ENCODE measurements at places on chromosomes 13 and 19.

GRCh38 chr13:67519356-67519755 is 289.2 kb upstream of the PCDH9 start:
- no peak for DNase-seq

- DNase-seq: peak; percentile 13
These were observed at the start of gene PEAK3 for GRCh38 chr19:2282062-2282861. Gene PEAK3, minus strand, starts transcription at chr19:2282175. Its CDS starts 1,244 bp downstream, at chr19:2280931.

DNA sequence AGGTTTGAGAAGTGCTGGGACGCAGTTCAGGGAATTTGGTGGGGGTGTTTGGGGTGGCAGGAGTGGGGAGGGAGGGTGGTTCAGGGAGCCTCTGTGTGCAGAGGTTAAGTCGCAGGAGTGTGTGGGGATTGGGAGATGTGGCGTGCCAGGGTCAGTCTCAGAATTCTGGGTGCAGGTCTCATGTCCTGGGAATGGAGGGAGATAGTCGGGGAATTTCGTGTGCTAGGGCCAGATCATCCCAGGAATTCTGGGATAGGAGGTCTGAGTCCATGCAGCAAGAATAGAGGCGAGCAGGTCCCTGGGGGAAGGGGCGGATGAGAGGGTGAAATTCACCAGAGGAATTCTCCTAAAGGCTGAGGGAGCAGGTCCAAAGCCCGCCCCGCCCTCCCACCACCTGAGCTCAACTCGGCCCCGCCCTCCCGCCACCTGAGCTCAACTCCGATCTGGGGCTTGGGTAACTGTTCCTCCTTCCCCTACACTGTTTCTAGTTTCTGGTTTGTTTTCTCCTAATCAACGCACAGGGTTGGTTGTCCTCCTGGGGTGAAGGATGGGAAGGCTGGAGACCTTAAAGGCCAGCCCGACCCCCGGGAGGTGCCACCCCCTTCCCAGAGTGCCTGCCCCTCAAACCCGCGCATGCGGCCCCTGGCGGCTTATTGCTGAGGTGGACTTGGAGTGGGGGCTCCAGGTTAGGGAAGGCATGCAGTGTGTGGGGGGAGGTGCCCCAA is 15.2 kb downstream of the KCNC3 start:
- DNase-seq: no peak

DNA sequence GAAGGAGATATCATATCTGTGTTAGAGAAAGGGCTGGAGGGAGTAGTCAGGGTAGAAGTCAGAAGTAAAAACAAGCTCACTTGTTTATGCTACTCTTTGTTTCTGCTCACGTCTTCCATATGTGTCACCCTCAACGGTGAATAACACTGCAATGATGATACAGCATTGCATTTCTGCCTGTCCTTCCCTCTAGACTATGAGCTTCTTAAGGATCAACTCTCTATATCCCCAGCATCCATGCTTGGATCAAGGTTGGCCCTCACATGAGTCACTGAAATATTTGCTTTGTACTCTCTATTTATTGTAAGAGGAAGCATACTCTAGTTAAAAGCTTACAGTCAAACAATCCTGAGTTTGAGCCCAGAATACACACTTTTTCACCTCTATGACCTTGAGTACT is 406.0 kb downstream of the RFC3 start:
- DNase-seq: no peak

GRCh38 chr19:48992581-48993174 is 431 bp downstream of the GYS1 start:
- no peak for DNase-seq

- DNase-seq: no peak
These were observed 39.5 kb downstream of the RASL11A start for GRCh38 chr13:27309967-27310598.

- no peak for DNase-seq
These were observed 186.2 kb downstream of the FOXO1 start for GRCh38 chr13:40480012-40480914.

DNA sequence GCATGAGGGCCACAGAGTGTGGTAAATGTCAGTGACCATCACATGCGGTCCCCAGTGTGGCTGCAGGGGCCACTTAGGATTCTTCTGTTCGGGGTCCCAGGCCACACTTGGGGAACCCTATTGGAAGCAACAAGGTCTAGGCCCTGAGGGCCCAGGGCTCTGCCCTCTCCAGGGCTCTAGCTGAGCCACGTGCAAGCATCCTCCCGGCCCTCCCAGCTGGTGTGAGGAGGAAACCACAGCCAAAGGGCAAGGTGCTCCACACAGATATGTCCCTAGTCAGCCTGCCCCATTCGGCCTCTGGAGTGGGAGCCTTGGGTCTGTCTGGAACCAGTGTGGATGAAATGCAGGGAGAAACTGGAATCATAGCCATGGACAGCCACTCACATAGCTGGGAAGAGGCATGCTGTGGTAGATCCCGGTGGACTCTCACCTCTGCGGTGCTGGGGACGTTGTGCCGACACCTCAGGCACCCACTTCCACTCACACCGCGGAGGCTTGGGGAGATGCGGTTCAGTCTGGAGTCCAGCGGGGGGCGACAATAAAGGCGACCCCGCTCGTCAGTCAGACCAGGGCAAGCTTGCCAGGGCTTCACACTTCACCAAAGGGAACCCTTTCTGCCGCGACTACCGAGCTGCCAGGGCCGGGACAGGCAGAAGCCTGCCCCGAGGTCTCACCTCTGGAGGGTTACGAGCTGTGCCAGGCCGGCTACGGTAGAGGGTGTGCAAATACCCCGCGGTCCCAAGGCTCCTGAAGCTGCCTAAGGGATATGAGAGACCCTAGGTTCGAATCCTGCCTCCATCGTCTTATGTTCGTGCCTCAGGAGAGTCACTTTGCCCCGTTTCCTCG is 4.3 kb upstream of the ZNF497 start:
- DNase-seq: no peak

GRCh38 chr13:102317593-102317992 is 84.3 kb downstream of the FGF14 start:
- DNase-seq: peak; percentile 27

DNA sequence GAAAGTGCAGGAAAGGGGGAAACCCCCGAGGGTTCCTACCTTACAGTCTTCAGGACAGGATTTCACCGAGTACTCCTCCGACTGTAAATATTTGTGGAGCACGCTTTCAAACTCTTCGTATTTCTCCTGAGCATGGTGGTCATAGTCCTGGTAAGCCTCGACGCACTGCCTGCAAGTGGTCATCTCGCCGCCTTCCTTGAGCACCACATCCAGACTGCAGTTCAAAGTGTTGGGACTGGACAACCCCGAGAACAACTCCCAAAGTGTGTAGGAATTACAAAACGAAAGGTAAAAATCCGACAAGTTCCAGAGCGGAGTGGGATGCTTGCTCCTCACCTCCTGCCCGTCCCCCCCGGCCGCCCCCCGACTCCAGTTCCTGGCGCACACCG is 349.7 kb downstream of the LIG4 start:
- no peak for DNase-seq

DNA sequence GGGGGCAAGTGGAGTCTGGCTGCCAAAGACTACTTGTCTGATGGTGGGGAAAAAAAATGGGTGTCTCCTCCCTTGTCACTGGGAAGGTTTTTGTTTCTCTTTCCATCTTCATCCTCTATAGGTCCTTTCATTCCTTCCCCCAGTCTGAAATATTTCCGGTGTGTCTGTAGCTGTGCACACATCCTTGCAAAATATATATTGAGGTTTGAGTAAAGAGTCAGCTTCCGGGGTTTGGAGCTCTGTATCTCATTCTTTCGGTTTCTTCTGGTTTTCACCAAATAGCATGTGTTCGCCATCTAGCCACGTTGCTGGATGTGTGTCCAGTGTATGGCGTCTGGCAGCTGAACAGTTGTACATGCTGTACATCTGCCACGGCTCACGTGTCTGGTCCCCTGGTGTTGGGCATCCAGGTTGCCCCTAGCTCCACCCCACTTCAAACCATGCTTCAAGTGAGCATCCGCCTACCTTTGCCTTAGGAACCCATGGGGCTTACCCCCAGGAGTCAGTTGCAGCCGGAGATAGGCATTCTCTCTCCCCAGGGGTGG is 142.2 kb downstream of the SIPA1L3 start:
- DNase-seq: no peak

- no peak for DNase-seq
These were observed 484.2 kb upstream of the SLITRK1 start for GRCh38 chr13:84366506-84366905.

GRCh38 chr13:111031531-111031961 is 83.6 kb upstream of the ARHGEF7 start:
- no peak for DNase-seq

- DNase-seq: no peak
These were observed 431.2 kb downstream of the KCTD12 start for GRCh38 chr13:76454991-76455390.

DNA sequence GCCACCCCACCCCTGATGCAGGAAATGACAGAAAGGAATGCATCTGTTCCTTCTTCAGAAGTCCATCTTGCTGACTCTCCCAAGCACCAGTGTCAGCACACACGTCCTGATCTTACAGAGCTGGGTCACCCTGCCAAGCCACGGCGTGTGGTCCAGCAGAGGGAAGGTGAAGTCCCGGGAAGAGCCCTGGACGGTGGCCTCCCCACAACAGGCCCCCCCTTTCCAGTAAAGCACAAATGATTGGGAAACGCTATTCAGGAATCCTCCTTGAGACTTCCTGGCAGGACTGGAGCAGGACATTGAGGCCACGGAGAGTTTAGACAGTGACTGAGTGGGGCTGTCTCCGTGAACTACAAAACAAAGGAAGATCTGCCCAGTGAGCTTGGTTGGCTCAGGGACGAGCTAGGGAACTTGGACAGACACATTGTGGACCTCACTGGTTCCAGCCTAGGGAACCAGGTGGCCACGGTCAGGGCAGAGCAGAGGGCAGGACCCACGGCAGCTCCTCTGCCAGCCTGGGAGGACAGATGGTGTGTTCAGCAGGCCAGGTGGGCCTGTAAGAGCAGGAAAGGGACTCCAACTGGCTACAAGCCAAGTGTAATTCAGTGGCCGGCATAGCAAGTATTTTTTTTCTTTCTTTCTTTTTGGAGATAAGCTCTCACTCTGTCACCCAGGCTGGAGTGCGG is 41.7 kb downstream of the ELL start:
- no peak for DNase-seq

DNA sequence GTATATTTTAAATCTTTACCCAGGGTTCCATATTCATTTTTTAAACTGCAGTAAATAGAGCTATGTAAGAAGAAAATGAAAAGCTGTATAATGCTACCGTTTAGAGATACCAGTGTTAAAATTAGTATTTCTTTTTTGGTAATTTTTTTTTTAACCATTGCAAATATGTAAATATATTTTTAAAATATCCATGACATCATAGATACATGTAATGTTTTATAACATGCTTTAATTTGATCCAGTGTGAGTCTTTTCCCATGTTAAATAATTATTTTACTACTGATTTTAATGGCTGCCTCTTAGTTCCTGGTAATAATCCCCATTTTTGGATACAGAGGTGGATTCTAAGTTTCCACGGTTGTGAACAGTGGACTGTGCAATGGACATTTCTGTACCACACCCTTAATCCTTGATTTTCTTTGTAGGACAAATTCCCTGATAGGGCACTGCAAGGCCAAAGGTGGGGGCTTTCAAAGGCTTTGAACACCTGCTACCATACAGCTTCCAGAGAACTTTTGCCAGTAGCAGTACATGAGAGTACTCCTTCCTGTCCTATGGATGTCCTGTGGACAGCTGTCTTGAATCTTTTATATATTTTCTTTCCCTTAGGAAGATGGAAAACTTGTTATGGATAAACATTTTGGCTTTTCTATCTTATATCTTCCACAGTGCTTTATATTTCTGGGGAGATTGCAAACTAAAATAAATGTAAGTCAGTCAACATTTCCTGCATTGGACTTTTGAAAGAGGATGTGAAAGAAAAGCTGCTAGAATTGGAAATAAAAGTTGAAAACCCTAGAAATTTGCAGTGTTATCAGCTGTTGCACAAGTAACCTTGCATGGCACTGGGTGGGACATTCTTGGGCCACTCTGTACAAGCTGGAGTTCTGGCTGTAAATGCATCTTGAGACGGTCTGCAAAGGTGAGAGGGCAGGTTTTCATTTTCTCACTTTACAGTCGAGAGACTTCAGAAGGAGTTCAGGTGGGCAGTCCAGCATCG is 46.8 kb downstream of the ARHGEF7 start:
- DNase-seq: no peak

DNA sequence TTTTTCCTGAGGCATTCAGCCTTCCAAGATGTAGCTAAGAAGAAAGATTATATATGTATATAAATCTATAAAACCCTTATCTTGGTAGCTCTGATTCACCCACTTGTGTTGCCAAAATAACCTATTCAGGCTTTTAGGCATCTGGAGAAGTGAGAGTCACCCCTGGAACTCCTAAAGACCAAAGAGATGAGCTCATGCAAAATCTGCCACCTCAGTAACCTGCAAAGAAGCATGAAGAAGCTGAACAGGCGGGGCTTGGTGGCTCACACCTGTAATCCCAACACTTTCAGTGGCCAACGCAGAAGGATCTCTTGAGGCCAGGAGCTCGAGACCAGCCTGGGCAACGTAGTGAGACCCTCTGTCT is 393.7 kb downstream of the FOXO1 start:
- DNase-seq: no peak

DNA sequence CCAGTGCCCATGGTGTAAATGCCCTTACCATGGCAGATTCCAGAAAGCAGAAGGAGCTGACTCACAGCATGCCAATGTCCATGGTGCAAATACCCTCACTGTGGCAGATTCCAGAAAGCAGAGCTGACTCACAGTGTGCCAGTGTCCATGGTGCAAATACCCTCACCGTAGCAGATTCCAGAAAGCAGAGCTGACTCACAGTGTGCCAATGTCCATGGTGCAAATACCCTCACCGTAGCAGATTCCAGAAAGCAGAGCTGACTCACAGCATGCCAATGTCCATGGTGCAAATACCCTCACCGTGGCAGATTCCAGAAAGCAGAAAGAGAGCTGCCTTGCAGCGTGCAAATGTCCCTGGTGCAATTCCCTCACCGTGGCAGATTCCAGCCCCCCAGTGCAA is 163.8 kb upstream of the SOX1 start:
- DNase-seq: no peak

DNA sequence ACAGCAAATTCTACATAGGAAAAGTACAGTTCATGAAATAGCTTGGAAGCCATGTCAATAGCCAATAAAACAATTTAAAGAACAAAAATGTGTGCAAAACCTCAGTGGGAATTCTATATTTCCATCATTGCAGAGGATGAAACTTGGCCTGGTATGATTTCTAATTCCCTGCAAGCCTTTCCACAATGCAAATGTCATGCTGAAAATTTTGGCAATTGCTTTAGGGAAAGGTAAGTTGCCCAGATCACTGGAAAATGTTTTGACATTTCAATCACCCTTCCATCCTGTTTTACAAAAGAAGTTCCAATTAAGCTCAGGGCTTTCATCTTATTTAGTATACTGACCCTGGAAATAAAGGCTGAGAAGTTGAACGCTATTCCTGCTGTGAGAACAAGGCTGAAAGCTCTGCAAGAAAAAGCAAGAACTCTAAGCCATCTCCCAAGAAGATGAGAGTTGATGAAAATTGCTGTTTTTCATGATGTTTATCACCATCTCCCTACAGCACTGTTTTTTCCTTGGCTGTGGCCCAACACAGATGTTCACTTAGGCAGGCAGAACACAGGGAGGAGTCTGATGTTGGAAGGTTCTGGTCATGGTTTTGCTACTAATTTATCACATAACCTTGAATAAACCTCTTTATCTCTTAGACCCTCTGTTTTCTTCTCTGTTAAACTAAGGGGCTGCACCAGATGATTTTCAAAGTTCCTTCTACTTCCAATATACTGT is 263.7 kb downstream of the KCTD12 start:
- DNase-seq: no peak

GRCh38 chr13:39185326-39185725 is 147.1 kb downstream of the NHLRC3 start:
- DNase-seq: no peak

GRCh38 chr19:39307046-39307821 is 11.0 kb downstream of the IFNL1 start:
- DNase-seq: no peak

GRCh38 chr13:20465218-20465879 is 60.3 kb downstream of the CRYL1 start:
- no peak for DNase-seq
